ENCODE measurements at places on chromosomes 16 and 17. TPM values are rescaled to one million over a fixed set of nuclear protein-coding genes. Genes with fewer than 3 reads are reported as not detected.

- no peak for DNase-seq
Measured at GRCh38 chr17:80800481-80801391, 190.9 kb upstream of the CHMP6 start.

TMIGD1 gene
- not detected for total RNA-seq

- no peak for DNase-seq
Measured at GRCh38 chr17:69959283-69959682, 115.7 kb upstream of the KCNJ16 start.

DNA sequence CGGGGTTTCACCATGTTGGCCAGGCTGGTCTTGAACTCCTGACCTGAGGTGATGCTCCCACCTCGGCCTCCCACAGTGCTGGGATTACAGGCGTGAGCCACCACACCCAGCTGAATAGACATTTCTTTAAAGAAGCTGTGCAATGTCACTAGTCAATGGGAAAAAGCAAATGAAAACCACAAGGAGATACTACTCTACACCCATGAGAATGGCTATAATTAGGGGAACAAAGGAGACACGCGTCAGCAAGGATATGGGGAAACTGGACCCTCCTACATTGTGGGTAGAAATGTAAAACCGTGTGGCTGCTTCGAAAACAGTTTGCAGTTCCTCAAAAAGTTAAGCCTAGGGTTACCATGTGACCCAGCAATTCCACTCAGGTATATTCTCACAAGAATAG, 103.4 kb downstream of the VPS53 start:
- DNase-seq = no peak

CTRB1 gene
- 5.3 TPM for total RNA-seq

- no peak for DNase-seq
Measured at GRCh38 chr17:283911-284675, 68.5 kb downstream of the RPH3AL start.

TEX19 gene
- not detected for total RNA-seq

THRA gene
- total RNA-seq = 79.0 TPM

GRCh38 chr16:11205754-11206581, 50.0 kb downstream of the SOCS1 start:
- no peak for DNase-seq

DNA sequence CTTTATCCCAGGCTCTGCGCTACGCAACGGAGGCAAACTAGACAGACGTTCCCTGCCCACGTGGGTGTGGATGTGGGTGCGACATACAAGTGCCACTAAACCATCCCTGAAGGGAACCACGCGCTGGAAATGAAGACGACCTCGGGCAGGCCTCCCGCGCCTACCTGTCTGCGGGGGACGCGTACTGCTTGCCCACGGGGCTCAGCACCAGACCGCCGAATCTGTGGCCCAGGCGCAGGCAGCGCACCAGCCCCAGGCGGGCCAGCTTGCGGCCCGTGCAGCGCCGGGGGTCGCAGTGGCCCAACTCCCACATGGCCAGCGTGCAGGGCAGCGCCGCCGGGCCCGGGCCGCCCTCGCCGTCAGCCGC, 480 bp downstream of the TSR3 start:
- no peak for DNase-seq

DNA sequence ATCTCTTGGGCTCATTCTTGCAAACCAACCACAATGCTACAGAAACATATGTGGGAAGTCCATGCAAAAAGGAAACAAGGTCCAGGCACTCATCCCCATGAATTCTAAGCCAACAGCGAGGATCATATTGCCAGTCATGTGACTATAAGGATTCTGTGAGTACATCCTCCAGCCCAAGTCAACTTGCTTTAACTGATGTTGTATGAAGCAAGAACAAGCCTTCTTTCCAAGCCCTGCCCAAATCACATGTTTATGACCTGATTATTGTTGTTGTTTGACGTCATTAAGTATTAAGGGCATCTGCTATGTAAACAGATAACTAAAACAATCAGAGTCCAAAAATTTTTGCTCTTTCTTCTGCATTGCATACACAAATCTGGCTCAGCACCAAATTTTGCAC, 78.2 kb upstream of the MON1B start:
- no peak for DNase-seq

C16orf87 gene
- 10.4 TPM for total RNA-seq

CLDN7 gene
- 24.2 TPM for total RNA-seq

ZNF48 gene
- total RNA-seq = 8.4 TPM

GRCh38 chr17:13152501-13152900, 134.7 kb upstream of the ELAC2 start:
- no peak for DNase-seq

IQCK gene
- 10.6 TPM for total RNA-seq

Data from adrenal gland (tissue), 19 donors.